Stimulated activated CD4-positive, alpha-beta T cell treated with anti-CD3 and anti-CD28 coated beads, Interleukin-4, amount 100 ng/mL, for 48 hours (primary cell): ENCODE measurements at places on chromosomes 2 and 18.
A peak's percentile ranks its signal among the peaks of the same experiment; 100 is the strongest.

GRCh38 chr2:65688141-65688886, 255.9 kb upstream of the SPRED2 start:
- DNase-seq = no peak

DNA sequence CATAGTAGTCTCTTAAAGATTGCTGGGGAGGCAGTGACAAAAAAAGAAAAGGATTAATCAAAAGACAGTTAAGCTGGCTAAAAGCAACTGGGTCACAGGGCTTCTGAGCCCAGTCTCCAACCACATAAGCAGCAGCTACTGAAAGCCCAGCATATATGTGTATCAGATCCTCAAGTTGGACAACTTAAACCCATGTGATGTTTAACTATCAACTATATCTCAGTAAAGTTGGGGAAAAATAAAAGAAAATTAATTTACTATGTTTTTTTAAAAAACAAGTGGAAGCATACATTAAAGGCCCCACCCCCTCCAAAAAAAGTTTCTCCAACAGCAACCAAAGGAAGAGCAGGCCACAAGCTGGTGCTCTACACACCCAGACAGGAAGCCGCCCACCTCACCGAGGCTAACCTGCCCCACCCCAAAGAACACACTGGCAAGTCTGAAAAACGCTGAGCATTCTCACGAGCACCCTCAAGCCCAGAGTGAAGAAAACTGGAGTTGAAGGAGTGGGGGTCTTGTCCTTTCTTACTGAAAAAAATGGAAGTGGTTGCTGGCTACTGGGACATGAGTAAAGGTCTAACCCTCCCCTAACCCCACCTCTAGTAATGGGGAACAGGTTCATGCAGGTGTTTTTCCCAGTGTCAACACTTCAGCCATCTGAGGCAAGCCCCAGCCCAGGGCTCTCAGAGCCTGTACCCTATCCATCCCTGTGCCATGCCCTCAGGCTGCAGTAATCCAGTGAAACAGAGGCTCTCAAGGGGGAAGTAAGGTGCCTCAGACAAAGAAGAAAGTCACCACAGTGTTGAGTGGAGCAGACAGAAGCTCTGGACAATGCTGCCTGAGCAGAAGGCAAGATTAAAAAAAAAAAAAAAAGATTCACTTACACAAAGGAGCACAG, 106.3 kb downstream of the GYPC start:
- peak; percentile 16 for DNase-seq

GRCh38 chr18:46343931-46344372, 239.8 kb downstream of the HAUS1 start:
- peak; percentile 55 for DNase-seq

- no peak for DNase-seq
Observed at GRCh38 chr2:102074152-102074783, 68.3 kb upstream of the IL1R1 start.

- DNase-seq = no peak
Observed at GRCh38 chr2:46779447-46779941, 136.1 kb downstream of the MCFD2 start.

GRCh38 chr2:37472959-37473358, 128.5 kb downstream of the QPCT start:
- no peak for DNase-seq

- DNase-seq = no peak
Observed at GRCh38 chr2:81266106-81266505, 961.6 kb upstream of the LRRTM1 start.

DNA sequence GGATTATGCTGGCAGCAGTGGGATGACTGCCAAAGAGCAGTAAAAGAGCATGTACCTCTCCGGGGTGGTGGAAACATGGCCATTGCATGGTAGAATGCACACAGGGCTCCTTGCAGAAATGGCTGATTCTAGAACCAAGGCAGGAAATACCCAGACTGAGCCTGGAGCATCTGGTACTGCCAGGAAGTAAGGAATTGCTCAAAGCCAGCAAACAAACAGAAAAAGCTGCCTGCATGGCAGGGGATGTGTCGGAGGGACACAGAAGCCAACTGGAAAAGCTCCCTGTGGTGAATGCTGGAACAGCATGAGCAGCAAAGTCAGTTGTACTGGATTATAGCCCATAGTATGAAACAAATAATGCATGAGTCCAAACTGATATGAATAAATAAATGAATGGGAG, 78.0 kb upstream of the NFATC1 start:
- DNase-seq = no peak

- no peak for DNase-seq
Observed at GRCh38 chr2:14420851-14421250, 211.7 kb upstream of the LRATD1 start.

- no peak for DNase-seq
Observed at GRCh38 chr2:88601286-88601685, 26.0 kb downstream of the EIF2AK3 start.

DNA sequence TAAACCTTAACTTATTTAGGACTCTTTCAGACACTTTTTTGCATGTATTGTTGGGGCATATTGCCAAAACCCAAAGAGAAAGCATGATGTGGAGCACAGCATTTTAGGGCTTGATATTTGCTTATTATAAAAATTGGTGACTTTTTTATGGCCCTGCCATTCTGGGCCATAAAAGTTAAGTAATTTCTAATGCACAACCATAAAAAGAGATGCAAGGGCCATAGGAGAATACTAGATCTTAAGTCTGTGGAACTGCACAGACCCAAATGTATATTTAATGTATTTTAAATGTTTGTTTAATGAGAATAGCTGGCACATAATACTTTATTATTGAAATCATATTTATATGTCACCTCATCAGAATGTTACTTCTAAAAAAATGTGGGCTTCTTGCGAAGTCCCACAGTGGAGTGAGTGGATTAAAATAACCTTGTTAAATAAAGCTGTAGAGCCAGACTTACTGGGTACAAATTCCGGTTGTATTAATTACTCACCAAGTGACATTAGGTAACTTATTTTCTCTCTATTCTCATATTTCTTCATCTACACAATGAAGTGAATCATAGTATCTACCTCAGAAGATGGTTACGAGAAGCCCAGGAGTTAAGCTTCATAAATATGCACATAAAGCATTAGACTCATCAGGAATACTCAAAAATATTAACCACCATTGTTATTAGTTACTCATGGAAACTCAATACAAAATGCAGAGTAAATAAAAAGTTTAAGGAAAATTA, 52.2 kb downstream of the HNMT start:
- DNase-seq = no peak

GRCh38 chr2:147774805-147775204, 70.0 kb upstream of the ACVR2A start:
- no peak for DNase-seq

DNA sequence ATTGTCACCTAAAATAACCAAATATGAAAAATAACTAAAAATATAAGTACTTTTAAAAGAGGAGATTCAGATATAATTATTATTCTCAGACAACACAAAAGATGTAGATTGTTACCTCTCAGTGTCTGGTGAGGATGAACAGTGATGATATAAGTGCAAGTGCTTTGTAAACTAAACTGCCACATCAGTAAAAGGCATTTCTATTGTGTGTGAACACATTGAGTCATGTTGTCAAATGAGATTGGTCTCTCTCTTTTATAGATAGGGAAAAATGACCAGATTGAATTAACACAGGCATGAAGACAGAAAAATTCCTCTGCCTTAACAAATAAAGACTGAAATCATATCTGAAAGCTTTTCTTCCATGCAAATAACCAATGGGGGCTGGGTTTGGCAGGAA, 182.4 kb upstream of the TMEFF2 start:
- DNase-seq = no peak

DNA sequence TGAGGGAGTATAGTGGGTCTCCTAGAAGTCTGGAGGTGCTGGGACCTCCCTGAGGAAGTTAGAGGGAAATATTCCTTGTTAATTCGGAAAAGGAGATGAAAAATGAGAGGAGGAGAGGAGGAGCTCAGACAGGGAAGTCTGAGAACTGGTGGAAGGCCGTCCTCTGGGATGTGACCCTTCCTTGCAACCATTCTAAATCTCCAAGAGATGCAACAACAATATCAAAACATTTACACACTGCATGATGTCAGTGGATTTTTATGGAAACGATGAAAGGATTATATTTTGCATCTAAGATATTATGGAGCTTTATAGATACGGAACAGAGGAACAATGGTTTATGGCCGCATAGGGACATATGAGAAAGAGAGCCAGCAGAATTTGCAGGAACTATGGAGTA, 49.8 kb upstream of the COBLL1 start:
- no peak for DNase-seq

DNA sequence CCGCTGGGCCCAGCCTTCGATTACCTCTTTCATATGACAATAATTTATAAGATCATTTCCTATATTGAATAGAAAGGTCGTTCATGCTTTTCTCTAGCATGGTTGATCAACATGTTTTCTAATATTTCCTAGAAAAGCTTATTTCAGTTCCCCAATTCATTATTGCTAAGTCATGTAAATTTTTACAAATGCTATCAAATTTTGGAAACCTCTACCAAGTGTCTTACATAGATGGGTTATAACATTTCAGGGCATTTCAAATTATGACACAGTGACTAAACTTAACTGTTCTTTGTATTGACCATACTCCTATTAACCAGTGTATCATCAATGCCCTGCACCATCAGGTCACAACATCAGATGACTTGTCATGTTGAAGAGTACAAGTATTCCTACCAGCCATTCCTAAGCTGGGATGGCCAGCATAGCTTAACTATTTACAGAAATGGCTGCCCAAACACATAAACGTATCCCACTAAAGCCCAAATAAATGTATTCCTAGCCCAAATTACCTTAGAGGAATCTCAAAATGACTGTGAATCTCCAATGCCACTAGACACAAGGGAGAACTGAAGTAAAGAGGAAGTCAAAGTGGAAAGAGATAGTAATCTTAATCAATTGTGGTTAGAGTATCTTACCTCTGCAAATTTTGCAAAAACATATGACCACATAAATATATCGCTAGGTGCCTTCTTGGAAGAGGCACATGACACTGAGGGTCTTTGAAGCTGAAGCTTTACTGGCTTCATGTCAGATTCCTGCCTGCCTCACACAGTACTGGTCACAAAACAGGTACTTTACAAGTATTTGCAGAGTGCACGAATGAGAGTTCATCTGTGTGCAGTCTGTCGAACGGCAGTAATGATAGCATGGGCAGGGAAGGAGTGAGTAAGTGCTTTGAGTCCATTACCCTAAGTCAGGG, 87.3 kb upstream of the TLK1 start:
- no peak for DNase-seq

DNA sequence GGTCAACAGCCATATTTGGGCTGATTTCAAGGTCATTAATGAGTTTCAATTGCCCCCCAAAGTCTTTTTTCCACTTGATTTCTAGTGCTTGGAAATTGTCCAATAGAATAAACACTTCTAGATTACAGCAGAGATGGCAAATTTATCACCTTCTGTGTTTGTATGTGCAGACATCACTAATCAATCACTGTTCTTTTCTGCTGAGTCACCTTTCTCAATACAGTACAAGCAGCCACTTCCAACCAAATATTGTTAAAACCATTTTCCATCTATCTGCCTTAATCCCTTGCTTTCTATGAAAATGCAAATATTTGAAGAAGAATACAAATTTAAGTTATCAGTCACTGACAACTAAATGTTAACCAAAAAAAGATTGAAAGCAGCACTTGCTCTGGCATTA, 40.2 kb upstream of the ZNF521 start:
- DNase-seq = no peak

GRCh38 chr2:67055387-67056304, 341.5 kb upstream of the ETAA1 start:
- DNase-seq = no peak

- no peak for DNase-seq
Observed at GRCh38 chr2:113181258-113182051, 7.7 kb downstream of the PSD4 start.

GRCh38 chr2:200590090-200590489, 4.3 kb downstream of the AOX1 start:
- no peak for DNase-seq

GRCh38 chr2:241391892-241392665, 36.0 kb downstream of the FARP2 start:
- no peak for DNase-seq

GRCh38 chr2:173058673-173059072, 17.0 kb upstream of the MAP3K20 start:
- DNase-seq = no peak

DNA sequence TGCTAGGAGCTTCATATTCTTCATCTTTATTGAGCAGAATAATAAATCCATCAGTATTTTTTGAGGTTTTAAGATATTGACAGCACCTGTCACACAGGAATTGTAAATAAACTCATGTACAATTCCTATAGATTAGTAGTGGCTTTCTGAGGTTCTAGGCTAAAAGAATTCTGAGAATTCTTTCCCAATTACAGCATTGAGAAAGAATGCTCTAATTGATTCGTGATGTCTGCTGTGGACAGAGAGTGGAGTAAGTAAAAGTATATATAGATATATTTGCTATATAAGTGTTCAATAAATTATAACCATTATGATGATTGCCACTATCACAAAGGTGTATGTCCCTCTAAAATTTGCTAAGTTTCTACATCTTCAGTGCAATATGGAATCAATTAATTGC, 186.5 kb upstream of the NRP2 start:
- no peak for DNase-seq

GRCh38 chr2:72116081-72116533, 31.6 kb downstream of the CYP26B1 start:
- DNase-seq = no peak
